ENCODE measurements at places on chromosomes 13 and 19.

DNA sequence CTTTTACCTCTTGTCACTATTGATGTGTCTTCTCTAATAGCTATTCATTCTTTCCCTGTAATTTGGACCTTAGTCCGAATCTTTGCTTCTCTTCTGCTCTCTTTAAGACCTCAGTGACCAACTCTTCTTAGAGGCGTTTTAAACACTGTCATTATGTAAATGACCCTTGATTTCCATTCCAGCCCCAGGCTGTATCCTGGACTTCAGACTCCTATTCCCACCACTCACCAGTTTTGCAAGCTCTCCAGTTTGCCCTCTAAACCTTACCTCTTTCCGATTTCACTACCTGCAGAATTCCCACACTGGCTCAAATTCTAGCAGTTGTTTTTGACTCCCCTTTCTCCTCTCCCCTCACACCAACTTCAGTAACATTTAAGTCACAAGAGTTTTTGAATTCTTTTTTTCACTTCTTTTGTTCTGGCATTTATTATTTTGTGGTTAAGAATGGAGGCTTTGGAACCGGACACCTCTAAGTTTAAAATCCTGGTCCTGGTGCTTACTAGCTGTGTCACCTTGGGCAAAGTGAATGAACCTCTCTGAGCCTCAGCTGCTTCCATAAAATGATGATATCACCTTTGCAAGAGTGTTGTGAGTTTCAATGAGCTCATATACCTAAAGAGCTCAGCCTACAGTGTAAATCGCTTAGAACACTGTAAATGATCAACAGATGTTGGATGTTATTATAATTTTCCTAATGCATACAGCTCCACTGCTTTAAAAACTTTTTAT, 13.6 kb upstream of the HMGB1 start:
- no peak for DNase-seq

- no peak for DNase-seq
These were observed 86.2 kb downstream of the IRS2 start for GRCh38 chr13:109700176-109700575.

- DNase-seq = no peak
These were observed 8.7 kb upstream of the TNFSF14 start for GRCh38 chr19:6678690-6679109.

DNA sequence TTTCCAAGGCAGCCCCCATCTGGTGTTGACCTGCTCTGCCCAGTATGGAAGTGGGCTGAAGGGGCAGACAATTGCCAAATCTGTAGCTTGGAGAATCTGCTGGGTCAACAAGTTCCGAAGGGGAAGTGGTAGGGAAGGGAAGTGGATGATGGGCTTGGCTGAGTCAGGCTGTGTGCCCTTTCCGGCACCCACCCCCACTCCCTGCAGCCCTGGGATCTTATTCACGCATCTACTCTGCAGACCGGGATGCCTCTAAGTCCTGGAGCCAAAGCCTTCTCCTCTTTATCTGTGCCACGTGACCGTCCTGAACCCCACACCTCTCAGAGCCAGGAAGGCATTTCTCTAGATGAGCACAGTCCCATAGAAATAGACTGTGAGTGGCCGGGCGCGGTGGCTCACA, 7.5 kb upstream of the C5AR2 start:
- DNase-seq = no peak

- DNase-seq = peak; percentile 30
These were observed 13.5 kb downstream of the OR10H4 start for GRCh38 chr19:15962319-15962718.

Data from activated naive CD4-positive, alpha-beta T cell treated with anti-CD3 and anti-CD28 coated beads, Interleukin-2, amount 10 ng/mL, durations not matched to agents 7 days and 5 days (primary cell).